Vagina (tissue), 2 donors: ENCODE measurements at places on chromosomes 12 and 14.

DNA sequence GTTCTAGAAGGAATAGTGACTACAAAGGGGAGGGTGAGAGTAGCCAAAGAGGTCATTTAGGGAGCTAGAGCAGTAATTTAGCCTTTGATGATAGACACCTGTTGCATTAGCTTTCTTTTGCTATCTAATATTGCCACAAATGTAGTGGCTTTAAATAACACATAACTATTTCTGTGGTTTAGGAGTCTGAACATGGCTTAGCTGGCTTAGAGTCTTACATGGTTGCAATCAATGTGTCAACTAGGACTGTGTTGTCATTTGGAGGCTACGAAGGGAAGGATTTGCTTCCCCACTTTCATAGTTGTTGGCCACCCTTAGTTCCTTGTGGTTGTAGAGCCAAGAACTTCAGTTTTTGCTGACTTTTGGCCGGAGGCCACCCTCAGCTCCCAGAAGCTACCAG, 99.9 kb downstream of the C12orf50 start:
- no peak for DNase-seq

- DNase-seq: no peak
These were observed 193.1 kb downstream of the SOX5 start for GRCh38 chr12:23756416-23756815.

DNA sequence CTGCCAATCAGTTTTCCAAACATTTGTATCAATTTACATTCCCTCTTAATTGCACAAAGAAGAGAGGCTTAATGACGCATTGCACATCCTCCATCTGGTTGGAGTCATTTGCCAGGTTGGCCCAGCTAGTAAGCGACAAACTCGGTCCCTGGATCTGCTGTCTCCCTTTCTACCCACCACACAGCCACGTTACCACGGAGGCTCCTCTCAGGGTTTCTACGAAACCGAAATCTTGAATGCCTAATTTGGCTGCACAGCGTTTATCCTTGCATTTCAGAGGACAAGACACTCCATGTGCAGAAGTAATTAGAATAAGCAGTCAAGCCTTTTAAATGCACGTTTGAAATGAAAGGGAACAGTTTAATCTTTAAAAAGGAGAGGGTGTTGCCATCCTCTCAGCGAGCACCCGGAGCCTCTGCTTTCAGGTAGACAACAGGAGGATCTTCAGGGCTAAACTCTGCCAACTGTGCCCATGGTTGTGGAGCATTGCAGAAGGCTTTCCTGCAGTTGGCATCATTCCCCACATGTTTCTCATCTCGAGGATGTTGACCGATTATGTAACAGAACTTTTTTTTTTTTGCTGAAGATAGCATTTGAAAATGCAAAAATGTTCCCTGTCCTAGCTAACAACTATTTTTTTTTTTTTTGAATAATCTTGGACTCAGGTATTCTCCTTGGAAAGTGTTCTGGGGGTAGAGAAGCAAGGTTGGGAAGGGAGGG, 37.8 kb downstream of the SLC24A4 start:
- DNase-seq: no peak

DNA sequence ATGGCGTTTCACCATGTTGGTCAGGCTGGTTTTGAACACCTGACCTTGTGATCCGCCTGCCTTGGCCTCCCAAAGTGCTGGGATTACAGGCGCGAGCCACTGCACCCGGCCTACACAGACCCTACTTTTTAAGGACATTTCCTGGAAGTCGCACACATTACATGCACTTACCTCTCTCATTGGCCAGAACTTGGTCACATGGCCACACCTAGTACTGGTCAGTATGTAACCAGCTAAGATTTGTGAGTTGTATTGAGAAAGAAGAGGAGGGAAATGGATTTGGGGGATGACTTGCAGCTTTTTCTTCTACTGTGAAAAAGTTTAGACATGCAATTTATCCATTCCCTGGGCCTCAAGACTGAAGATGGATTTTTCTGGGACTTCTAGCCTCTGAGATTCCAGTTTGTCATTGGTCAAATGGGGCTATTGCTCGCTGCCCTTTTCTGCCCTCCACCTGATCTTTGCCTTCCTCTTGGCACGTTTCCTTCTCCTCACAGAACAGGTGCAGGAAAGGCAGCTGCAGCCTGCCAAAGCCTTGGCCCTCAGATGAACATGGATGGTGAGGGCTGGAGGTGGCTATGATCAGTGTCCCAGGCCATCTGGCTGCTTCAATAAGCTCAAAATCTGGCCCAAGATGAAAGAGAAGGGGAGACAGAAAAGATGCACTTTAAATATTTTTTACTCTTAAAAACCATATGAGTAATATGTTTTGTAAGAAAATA, 7.1 kb upstream of the ZDHHC22 start:
- DNase-seq: no peak

GRCh38 chr14:101022916-101023435, 119.5 kb upstream of the RTL1 start:
- DNase-seq: no peak

- DNase-seq: no peak
These were observed 16.9 kb downstream of the SLC48A1 start for GRCh38 chr12:47789712-47790489.

- no peak for DNase-seq
These were observed 379.1 kb downstream of the NELL2 start for GRCh38 chr12:44497044-44497443.

DNA sequence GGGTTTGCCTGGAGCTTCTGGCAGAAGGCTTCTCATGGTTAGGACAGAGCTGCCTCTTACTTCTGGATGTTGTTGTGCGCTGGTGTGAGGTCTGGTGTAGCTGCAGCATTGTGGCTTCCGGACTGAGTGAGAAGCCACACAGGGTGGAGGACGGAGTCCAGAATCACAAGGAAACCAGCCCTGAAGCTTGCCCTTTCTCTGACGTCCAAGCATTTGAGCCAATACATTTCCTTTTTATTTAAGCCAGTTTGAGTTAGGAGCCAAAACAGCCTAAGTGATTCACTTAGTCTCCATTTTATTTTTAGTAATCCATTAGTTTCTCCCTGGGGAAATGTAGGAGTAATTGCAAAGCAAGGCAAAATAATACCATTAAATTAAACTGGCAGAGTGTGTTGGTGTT, 402.4 kb upstream of the RGS6 start:
- no peak for DNase-seq

DNA sequence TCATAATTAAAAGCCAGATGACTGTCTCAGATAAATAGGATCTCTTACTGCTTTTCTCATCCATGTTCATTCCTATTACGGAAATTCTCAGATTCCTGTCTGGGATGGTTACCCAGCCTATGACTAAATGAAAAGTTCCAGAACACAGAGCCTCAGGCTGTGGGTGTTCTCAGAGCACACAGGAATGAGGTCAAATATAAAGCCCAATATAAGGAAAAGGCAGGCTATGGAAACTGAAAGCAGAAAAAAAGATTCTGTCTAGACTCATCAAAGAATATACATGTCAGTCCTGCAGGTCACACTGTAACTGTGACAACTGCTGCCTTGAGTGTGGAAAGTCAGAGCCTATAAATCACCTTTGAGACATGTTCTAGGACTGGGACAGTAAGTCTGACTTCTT, 64.3 kb downstream of the DCAF5 start:
- no peak for DNase-seq

GRCh38 chr14:92968291-92969020, 45.5 kb downstream of the CHGA start:
- DNase-seq: no peak
